Stimulated activated CD4-positive, alpha-beta T cell treated with anti-CD3 and anti-CD28 coated beads, Interleukin-2, amount 100 ng/mL, for 48 hours (primary cell): ENCODE measurements at places on chromosomes 2 and 18.

DNA sequence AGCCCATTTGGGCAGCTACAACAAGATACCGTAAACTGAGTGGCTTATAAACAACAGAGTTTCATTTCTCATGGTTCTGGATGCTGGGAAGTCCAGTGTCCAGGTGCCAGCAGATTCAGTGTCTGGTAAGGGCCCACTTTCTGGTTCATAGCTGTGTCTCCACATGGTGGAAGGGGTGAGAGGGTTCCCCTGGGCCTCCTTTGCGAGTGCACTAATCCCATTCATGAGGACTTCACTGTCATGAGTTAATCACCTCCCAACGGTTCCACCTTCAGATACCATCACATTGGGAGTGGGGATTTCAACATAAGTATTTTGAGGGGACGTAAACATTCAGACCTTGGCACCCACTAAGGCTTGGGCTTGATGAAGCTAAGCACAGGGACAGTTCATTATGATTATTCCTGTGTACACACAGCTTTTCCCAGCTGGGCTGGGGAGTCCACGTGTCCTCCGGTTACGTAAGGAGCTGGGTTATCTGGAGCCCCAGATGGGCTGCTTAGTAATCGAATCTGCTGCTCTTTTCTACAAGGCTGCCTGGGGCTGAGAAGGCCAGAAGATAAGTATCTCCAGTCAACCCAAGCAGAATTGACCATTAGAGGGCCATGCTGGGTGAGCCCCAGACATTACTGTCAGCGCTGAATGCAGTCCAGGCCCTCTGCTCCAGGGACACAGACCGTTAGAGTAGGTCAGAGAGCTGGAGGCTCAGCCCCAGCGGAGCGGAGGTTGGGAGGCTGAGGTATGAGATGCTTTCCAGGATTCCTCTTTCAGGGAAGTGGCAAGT is 42.7 kb downstream of the EPAS1 start:
- no peak for DNase-seq

DNA sequence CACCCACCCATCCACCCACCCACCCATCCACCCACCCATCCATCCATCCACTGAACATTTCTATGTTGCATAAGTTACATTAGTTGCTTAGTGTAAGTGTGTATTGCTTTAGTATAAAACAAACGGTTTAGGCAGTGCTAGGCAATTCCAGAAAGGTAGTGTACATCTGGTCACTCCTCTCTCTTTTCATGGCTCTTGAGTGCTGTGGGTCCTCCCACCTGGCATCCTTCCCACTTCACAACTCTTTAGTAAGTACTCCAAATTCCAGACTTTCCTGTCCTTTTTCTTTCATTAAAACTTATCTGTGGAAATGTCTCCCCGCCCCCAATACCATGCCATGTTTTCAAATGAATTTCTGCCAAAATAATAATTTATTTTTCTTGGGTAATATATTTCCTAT is 122.5 kb downstream of the PLEKHM3 start:
- DNase-seq: no peak

- DNase-seq: no peak
Observed at GRCh38 chr2:84748341-84748740, 132.5 kb downstream of the TRABD2A start.

DNA sequence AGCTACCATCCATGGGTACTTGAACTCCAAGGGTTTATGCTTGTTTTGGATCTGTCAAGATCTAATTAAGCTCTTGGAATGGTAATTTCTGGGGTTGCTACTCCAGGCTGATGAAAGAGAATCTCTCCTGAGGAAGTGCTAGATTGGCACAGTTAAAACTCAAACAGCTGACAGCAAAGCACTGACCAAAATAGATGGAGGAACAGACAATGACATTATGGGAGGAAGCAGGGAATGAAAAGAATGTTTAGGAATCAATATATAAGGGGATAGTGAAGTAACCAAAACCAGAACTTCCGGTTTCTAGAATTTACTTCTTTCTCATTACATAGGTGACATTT is 6.3 kb downstream of the THUMPD2 start:
- DNase-seq: no peak

DNA sequence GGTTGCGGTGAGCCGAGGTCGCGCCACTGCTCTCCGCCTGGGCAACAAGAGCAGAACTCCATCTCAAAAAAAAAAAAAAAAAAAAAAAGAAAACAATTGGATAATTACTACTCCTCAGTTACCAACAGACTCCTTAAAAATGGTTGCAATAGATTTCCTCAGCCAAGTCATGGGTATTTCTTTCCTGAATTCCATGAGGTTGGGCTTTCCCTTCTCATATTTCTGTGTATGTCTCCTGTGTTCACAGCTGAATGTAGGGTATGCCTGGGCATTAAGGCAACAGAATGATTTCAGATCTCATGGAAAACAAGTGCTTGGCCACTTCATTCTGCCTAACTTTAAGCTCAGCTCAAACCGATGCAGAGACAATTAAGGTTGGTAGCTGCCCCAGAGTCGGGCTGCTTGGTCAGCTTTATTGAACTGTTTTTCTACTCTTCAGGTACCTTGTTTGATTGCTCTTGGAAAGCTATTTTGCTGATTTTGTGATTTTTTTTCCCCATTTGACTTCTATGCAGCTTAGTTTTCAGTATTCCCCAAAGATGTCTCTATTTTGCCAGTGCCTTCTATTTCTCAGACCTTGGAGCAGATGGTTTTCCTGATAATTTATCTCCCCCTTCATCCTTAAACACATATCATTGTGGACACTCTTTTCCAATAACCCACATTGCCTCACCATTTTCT is 24.8 kb downstream of the KIF5C start:
- DNase-seq: no peak

DNA sequence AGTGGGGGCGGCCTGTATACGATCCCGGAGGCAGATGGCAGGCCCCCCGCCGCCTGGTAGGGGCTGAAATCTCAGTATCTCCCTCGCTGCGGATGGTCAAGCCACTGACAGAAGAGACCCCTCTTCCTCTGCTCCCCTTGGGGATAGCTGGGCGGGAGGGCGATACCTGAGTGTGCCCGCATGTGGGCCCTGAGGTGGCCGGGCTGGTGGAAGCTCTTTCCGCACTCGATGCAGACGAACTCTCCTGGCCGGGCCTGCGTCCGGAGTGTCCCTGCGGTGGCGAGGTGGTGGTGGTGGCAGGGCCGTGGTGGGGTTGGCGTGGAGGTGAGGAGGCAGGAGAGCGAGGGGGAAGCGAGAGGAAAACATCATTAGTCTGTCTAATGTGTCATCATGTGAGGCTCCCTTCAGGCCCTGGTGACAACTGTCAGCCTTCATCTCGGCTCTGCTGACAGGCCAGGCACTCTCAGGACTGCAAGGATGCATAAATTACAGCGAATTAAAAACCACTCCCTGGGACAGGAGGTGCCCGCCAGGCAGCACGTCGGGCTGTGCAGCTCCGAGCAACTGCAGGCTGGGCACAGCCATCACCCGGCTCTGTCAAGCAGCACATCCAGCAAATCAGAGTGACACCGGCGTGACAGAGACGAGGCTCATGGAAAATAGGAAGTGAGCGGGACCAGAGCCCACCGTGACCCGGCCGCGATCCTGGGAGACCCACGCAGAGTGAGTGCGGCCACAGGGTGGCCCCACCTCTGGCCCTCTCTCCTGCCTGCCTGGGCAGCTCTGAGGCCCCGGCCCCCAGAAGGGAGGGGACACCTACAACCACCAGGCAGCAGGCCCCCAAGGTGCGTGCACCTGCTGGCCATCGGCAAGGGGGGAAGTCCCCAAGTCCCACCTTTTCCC is 123.5 kb downstream of the ZNF516 start:
- DNase-seq: no peak

GRCh38 chr2:53268086-53268485 is 499.5 kb upstream of the CHAC2 start:
- no peak for DNase-seq

- no peak for DNase-seq
Observed at GRCh38 chr2:28360718-28361293, 31.9 kb upstream of the FOSL2 start.

GRCh38 chr2:34784701-34785100 is 1185.6 kb upstream of the FAM98A start:
- DNase-seq: no peak

DNA sequence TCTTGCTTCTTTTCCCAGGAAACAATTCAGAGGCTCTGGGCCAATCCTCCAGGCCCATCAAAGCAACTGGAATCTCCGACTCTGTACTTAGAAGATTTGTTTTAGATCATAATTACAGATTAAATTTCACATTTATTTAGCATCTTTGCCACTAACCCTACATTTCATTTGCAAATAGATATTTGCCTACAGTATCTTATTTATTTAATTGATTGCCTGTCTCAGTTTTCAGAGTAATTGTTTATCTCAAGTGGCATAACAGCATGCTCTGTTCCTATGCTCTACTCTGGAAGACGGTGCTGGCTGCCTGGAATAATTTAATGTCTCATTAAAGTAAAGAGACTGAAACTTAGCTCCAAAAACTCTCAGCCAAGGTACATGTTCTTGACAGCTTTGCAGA is 213.4 kb downstream of the HNMT start:
- DNase-seq: no peak

- no peak for DNase-seq
Observed at GRCh38 chr2:109295781-109296117, 166.7 kb downstream of the SH3RF3 start.

DNA sequence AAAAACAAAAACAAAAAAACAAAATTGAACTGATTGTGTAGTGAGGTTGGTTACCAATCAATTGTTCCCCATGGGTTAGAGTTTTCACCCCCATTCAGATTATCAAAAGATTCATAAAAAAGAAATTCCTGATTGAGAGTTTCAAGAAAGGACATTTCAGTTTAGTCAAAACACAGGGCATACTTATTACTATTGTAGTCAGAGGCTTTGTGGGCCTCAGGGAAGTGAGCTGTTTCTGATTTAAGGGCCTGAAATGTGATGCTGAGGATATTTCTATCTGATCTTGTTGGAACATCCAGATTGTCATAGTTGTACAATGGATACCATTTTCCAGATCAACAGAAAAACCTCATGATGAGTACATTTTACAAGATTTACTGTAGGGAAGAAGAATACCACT is 368.1 kb upstream of the NETO1 start:
- DNase-seq: no peak
